ENCODE measurements at places on chromosomes 2 and 18. TPM values are rescaled to one million over a fixed set of nuclear protein-coding genes. Genes with fewer than 3 reads are reported as not detected.

HOXD10 gene
- polyA plus RNA-seq = 0.44 TPM

DNA sequence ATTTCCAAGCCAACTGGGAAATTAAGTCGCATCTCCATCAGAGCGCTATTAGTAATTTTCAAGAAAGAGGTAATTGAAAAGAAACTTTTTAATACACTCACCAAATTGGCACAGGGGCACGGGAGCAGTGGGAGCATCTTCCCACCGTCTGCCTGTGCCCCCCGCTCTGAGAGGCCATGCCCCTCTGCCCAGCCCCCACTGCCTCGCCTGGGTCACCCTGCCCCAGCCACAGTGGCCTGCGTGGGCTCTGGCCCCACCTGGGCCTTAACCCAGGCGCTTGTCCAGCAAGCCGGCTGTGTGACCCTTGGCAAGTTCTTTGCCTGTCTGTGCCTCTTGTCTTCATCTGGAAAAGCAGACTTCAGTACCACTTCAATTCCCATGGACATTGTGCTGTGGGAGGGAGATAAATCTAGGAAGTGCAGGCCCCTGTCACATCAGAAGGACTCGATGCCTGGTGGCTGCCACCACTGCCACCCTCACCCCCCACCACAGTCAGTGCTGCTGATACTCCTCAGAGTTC, 31.9 kb downstream of the GLI2 start:
- no peak for DNase-seq

- no peak for DNase-seq
Measured at GRCh38 chr2:47631792-47632398, 151.1 kb upstream of the MSH6 start.

DNA sequence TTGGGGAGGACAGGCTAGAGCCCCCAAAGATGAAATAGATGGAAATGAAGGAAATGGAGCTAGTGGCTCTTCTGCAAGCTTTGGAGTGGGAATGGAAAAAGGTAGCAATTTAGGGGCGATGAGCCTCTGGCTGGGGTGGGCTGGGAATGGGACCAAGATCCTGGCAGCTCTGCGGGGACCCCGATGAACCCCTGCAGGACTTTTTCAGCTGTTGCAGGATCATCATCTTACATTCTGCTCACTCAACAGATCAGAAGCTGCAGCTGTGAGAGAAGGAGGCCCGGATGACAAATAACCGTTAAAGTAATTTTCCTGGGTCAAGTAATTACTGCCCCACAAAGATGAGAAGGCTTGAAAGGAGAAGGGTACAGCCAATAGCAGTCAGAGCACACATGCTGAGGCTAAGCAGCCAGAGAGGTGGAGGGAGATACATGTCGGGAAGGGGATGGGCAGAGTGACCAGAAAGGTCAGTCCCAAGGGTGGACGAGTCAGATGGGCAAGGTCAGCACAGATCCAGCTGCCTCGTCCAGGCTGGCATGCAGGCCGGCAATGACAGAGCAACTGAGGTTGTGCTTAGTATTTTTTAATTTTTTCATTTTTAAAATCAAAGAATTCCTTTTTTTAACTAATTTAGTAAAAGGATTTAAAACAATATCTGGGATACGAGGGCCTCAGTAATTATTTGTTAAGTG, 245.0 kb upstream of the RAB6C start:
- no peak for DNase-seq
